ENCODE measurements at places on chromosomes 1 and 21. TPM values are rescaled to one million over a fixed set of nuclear protein-coding genes. Genes with fewer than 3 reads are reported as not detected.

Gene VANGL2
- total RNA-seq: 7.7 TPM

Gene DYNLT4
- total RNA-seq: not detected

Gene ADAMTS4
- 53.5 TPM for total RNA-seq

Gene PCP4
- total RNA-seq: 34.2 TPM

Gene TRNP1
- total RNA-seq: 26.6 TPM

Gene TNFRSF9
- total RNA-seq: not detected

Gene CELA3A
- not detected for total RNA-seq

Gene NRAS
- 16.1 TPM for total RNA-seq

Gene ZFP69B
- total RNA-seq: 10.0 TPM

Gene CITED4
- 11.7 TPM for total RNA-seq

Gene MANEAL
- 20.4 TPM for total RNA-seq

Gene ACKR1
- total RNA-seq: 17.7 TPM

Gene KCNH1
- total RNA-seq: 95.8 TPM

Gene OR2AK2
- 2.1 TPM for total RNA-seq

Gene MCOLN3
- total RNA-seq: 0.59 TPM

Gene TINAGL1
- total RNA-seq: 18.9 TPM

Gene OVAAL
- total RNA-seq: not detected

Gene CHAF1B
- 4.5 TPM for total RNA-seq

Gene PDXK
- total RNA-seq: 338 TPM

Gene GJA5
- 2.4 TPM for total RNA-seq

Gene LCK
- not detected for total RNA-seq

Gene KCNA3
- total RNA-seq: 23.0 TPM

Gene GJA9
- 0.60 TPM for total RNA-seq

Gene CA14
- total RNA-seq: 7.0 TPM

Gene RNU1-1
- 2,603 TPM for total RNA-seq

Gene CD48
- 1.0 TPM for total RNA-seq

Gene CHIT1
- total RNA-seq: not detected

Gene KDF1
- 1.1 TPM for total RNA-seq

Gene LORICRIN
- total RNA-seq: not detected

Gene MEAF6
- 109 TPM for total RNA-seq

All from dorsolateral prefrontal cortex (tissue), 122 donors.